ENCODE measurements at places on chromosomes 1 and 21.
A peak's percentile ranks its signal among the peaks of the same experiment; 100 is the strongest.

- no peak for DNase-seq
- peak overlapping the region; percentile 1 for H3K4me3 ChIP-seq
- no peaks in the 10 kb centered on the region for H3K36me3 ChIP-seq
- H3K27ac ChIP-seq = no peak overlapping the region
- peaks cover 69% of the 10 kb centered on the region for H3K4me1 ChIP-seq
Measured at GRCh38 chr1:160466961-160467360, 56.1 kb downstream of the SLAMF6 start.

- no peak for DNase-seq
- H3K36me3 ChIP-seq = no peaks in the 10 kb centered on the region
- H3K27me3 ChIP-seq = peaks cover 31% of the 10 kb centered on the region
- peaks cover 15% of the 10 kb centered on the region for H3K4me1 ChIP-seq
- no peak overlapping the region for H3K4me3 ChIP-seq
Measured at GRCh38 chr1:214364386-214364785, 83.4 kb downstream of the SMYD2 start.

DNA sequence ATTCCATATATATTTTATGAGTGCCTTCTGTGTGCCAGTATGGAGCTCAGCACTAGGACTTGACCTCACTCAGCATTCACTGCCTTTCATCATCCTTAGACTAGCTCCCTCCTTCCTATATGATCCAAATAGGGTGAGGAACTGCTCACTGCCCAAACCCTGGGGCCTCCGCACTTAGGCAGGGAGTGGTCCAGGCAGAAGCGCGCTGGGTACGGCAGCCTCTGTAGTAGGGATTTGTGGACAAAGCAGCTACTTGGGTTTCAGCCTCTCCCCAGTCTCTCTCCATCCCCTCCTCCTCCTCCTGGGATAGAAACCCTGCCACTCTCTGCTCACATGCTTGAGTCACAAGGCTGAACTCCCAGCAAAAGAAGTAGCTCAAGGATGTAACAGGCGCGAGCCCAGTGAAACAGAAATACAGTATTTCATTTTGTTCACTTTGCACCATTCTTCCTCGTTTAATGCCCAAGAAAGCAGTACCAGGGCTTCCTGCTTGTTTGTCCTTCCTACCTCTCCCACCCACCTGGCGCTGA lies 32.9 kb downstream of the PLEKHA6 start:
- H3K27me3 ChIP-seq = peaks cover 27% of the 10 kb centered on the region
- H3K4me1 ChIP-seq = peaks cover 28% of the 10 kb centered on the region

- H3K4me3 ChIP-seq = no peak overlapping the region
- no peaks in the 10 kb centered on the region for H3K27me3 ChIP-seq
- no peaks in the 10 kb centered on the region for H3K36me3 ChIP-seq
- DNase-seq = no peak
Measured at GRCh38 chr1:150121236-150121862, 28.4 kb upstream of the PLEKHO1 start.

GRCh38 chr1:25999041-25999800 lies 1.4 kb upstream of the PAFAH2 start:
- no peaks in the 10 kb centered on the region for H3K27me3 ChIP-seq
- H3K36me3 ChIP-seq = peaks cover 4% of the 10 kb centered on the region
- H3K4me3 ChIP-seq = no peak overlapping the region
- no peak for DNase-seq
- peaks cover 18% of the 10 kb centered on the region for H3K4me1 ChIP-seq

GRCh38 chr1:2044510-2045319 lies 5.5 kb upstream of the PRKCZ start:
- H3K27me3 ChIP-seq = peaks cover 15% of the 10 kb centered on the region
- H3K4me3 ChIP-seq = peak overlapping the region; percentile 48
- no peaks in the 10 kb centered on the region for H3K36me3 ChIP-seq
- peaks cover 29% of the 10 kb centered on the region for H3K4me1 ChIP-seq
